Nucleus accumbens (tissue), 56 donors: ENCODE measurements at places on chromosomes 7 and 10.

DNA sequence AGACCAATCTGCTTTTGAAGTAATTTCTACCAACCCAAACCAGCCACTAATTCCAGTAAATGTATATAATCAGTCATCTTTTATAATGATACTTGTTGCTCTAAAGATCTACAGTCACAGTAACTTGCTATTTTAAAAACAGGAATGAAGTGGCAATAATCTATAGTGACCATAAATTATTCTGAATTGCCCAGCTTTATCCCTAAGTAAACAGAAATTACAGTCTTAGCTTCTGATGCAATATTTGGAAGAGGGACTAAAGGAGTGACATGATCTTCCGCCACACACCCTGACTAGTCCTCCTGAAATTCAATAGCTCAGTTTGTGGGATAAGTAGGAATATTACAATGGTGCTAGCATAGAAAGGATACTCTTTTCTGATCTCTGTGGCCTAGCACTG is 96.1 kb downstream of the ATE1 start:
- no peak for DNase-seq

DNA sequence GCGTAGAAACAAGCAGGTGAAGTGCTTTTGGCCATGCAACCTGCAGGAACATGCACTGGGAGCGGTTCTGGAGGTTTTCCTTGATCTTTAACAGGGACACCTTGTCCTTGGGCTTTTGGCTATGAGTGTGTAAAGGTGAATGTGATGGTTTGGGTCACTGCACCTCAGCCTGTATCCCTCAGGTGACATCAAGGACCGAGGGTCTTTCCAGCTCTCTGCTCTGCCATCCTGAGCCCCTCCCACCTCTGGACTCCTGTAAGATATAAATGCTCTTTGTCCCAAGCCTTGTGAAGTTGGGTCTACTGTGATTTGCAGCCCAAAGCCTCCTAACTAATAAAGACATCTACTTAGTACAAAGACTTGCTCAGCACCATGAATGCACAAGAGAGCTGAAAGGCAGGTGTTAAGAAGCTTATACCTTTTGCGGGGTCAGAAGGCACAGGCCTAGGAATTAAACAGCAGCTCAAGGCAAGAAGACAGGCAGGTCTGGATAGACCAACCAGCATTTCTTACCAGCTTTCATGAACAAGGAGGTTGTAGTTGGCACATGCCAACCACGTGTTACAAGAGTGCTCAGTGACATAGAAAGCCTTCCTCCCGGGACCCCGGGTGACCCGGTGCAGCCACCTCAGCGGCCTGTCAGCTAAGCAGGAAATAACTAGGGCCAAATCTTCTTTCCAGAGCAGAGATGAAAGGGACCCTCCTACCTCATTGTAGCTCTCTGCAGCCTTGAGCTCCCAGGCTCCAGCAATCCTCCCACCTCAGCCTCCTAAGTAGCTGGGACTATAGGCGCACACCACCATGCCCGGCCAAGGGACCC is 89.9 kb downstream of the CARD11 start:
- DNase-seq = no peak

DNA sequence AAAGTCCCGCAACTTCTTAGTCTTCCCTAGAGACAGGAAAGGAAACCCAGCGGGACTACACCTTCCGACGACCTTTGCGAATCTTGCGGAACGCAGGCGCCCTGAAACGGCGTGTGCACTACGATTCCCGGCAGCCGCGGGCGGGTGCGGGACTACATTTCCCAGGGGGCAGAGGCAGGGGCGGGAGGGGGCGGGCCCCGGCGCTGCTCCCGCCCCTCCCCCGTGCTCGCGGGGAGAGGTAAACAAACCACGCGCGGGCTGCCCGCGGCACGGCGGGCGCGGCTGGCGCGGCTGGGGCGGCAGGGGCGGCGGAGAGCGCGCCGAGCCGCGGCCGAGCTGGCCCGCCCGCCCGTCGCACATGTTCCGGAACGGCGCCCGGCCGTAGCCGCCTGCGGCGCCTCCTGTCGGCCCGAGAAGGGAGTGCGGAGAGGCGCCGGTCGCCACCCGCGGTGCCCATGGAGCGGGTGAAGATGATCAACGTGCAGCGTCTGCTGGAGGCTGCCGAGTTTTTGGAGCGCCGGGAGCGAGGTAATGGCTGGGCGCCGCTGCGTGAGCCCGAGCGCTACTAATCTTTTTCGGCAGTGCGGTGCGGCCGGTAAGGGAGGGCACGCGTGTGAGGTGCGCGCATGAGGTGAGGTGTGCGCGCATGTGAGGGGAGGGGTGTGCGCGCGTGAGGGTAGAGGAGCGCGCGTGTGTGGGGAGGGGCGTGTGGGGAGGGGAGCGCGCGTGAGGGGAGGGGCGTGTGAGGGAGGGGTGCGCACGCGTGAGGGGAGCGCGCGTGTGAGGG is 18.5 kb downstream of the MXI1 start:
- DNase-seq = peak; percentile 95

GRCh38 chr10:59997827-59998525 is 91.6 kb upstream of the CCDC6 start:
- DNase-seq = no peak

GRCh38 chr7:69739190-69739589 is 140.9 kb downstream of the AUTS2 start:
- no peak for DNase-seq

DNA sequence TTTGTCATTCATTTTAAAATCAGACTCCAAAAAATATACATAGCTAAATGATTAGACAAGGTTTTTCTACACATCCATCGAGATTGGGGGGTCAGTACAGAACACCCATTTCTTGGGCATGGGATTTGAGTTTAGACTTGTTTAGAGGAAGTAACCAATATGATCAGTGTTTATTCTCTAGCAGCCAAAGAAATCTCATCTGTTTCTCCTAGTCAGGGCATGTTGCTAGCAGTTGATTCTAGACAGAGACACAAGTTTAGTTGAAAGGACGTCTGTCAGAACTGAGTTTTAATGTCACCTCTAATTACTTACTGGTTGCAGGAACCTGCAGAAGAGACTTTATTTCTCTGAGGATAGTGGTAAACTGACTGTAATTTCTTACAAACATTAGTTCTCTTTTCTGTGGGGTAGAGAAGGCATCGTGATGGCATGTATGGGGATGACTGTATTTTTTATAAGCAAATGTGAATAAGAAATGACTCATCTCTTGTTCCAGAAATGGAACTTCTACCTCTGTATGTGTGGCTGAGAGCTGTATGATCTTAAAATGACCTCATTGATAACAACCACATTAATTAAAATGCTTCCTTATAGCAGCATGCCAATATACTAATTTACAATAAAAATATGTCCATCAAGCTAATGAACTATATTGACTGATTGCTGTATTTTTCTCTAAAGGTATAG is 30.6 kb upstream of the RHOBTB1 start:
- no peak for DNase-seq

GRCh38 chr7:155979994-155980393 is 167.7 kb upstream of the SHH start:
- DNase-seq = no peak

- DNase-seq = no peak
Observed at GRCh38 chr10:130958003-130958402, 353.5 kb downstream of the TCERG1L start.

DNA sequence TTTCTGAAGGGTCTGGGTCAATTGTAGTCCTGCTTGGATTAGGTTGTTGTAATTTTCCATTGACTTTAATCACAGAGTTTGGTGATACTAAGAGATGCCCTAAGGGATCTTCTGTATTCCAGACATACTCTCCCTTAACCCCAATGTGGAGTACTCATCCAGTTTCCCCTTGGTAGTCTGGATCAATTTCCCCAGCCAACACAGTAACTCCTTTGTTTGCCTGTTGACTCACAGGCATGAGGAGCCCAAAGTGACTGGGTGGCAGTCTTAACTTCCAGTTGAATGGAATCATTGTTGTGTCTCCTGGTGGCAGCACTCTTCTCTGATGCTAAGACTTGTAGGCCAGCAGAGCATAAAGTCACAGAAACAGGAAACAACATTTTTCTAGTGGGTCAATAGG is 41.5 kb upstream of the PIK3CG start:
- no peak for DNase-seq

- DNase-seq = peak; percentile 20
Observed at GRCh38 chr7:3922175-3922635, 621.2 kb downstream of the SDK1 start.

DNA sequence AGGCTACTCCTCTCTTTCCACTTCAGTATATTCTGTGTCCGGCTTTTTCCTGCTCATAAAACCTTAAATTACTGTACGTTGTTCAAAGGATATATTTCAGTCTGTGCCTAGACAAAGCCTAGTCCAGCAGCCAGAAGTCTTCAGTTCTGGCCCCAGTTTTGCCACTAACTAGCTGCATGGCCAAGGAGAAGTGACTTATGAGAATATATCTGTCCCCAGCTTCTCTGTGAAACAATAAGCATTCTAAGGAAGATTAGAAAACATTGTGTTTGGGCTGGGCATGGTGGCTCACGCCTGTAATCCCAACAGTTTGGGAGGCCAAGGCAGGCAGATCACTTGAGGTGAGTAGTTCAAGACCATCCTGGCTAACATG is 105.0 kb upstream of the HDAC9 start:
- no peak for DNase-seq

DNA sequence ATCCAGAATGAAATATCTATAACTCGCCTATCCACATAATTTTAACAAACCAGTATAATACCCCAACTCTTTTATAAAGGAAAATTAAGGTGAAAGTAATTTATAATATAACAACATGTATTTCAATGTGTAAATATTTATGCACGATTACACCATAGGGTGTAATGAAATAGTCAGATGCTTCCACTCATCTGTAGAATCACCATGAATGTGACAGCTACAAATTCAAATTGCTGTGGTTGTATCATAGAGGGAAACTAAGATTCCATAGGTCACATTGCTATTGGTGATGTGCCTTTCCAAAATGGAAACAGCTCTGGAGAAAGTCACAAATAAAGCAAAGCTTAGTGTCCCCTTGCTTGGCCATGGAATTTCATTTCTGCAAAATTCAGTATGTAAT is 95.7 kb downstream of the CPED1 start:
- no peak for DNase-seq

DNA sequence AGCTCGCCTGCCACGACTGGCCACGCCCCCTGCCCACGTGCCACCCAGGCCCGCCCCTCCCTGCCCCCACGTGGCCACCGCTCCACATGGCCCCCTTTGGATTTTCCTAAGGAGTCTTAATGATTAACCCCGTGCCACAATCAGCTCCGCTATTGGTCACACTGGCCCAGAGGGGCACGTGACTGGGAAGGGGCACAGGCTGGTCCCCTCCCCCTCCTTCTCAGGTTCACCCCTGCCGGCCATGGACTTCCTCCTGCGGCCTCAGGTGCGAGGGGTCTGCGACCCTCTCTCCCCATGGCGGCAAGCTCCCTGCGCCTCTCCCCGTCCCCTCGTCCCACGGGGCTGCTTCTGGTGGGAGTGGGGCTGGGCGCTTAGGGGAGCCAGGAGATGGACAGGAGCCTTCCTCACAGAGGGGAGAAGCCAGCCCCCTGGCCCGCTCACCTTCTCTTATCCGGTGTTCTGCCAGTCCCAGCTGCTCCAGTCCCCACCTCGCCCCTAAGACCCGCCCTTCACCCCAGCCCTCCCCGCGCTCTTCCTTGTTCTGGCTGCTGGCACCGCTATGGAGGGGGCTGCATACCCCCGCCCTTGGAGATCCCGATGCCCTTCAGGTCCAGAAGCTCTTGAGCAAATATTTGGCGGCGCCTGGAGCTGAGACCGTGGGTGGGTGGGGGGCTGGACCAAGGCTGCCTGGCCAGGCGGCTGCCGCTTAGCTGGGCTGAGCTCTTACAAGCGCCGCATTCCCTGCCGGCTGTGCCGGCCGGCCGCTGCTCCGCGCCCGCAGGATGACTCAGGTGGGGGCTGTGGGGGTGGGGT is 3.2 kb downstream of the SLC4A2 start:
- no peak for DNase-seq

- DNase-seq = no peak
Observed at GRCh38 chr10:108167766-108168165, 1003.3 kb upstream of the SORCS1 start.

DNA sequence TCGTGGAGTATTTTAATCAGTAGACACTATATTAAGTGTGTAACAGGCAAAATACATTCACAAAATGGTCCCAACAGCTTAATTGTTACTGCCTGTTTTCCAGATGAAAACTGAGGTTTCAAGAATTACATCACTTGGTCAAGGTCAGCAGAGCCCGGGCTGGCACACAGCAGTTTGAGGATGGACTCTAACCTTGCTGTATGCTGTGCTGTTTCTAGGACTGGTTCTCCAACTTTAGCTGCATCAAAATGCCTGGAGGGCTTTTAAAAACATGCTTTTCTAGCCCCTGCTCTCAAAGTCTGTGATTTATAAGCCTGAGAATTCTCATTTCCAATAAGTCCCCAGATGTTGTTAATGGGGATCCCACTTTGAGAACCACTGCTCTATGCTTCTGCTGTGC is 247.1 kb upstream of the FZD8 start:
- DNase-seq = no peak

DNA sequence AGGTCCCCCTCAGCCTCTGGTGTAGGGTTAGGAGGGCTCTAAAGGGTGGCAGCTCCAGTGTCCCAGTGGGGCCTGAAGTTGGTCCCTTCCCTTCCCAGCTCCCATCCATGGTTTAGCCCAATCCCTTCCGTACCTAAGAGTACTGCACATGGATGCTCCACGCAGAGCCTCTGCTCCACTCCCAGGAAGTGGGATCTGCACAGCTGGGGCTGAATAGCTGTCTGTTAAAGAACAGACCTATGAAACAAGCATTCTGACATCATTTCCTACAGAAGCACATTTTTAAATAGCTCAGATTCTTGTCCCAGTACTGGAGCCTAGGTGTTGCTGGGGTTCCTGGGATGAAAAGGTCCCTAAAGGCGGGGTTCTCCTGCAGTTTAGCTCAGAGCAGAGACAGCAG is 135.9 kb downstream of the ZMYND11 start:
- DNase-seq = no peak

- DNase-seq = no peak
Observed at GRCh38 chr10:132115732-132116131, 50.0 kb downstream of the JAKMIP3 start.

DNA sequence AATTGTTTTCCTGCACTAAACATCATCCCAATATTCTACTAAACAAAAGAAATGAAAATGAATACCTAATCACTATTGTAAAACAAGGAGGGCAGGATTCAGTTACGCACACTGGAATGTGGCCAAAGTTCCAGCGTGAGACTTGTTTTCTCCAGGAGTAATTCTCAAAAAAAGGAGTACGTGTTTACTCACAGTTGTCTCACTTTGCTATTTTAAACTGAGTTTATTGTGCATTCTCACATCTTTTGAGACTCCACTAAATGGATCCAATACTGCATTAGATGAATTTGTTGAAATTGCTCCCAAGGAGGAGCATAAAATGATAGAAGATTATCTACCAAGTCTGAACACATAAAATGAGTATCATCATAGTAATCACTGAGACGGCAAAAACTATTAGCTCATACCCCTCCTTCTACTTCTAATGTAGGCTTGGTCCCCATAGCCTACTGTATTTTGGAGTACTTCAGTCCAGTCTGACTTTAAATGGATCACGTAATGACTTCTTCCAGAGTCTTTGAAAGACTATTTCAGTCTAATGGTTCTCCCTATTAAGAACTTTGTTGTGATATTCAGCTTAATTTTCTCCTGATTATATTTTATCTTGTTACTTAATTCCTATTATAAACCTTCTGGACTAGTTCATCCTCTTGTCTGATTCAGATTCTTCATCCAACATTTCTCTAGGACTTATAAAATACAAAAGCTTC is 3.8 kb downstream of the GRM3 start:
- no peak for DNase-seq

- no peak for DNase-seq
Observed at GRCh38 chr10:43120929-43121314, 17.3 kb upstream of the CSGALNACT2 start.

GRCh38 chr7:14414274-14414986 is 425.0 kb upstream of the ETV1 start:
- no peak for DNase-seq

GRCh38 chr10:104329735-104330134 is 8.5 kb downstream of the ITPRIP start:
- DNase-seq = no peak

GRCh38 chr7:35652124-35652523 is 42.8 kb downstream of the HERPUD2 start:
- DNase-seq = no peak
